T-helper 2 cell (primary cell): ENCODE measurements at places on chromosomes 12 and 14.

DNA sequence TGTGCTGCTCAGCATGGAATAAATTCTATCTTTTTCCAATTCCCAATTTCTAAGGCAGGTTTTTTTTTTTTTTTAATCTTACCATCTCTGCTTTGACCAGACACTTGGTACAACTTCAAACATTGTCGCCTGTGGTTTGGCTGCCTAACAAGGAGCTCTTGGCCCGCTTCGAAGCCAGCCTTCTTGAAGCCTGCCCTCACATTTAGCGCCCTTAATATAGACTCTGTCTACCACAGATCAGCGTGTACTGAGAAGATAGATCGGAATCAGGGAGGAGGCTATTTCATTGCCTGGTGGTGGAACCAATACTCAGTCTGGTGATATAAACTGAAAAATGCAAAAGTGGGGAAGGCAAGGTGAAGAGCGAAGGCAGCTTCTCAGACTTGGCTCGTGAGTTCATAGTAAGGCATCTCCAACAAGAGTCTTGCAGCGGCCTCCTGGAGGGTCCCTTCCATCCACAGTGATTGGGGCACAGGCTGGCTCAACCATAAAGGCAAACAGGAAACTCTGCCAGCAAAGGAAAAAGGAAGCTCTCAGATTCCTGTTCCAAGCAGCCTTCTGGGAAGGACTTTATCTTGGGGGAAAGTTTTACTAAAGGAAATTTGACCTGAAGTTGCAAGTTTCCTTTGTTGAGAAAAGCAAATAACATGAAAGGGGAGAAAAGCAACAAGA lies 103.2 kb upstream of the BCL2L14 start:
- no peak for DNase-seq

GRCh38 chr12:56709759-56710376 lies 15.2 kb downstream of the NACA start:
- no peak for DNase-seq

- DNase-seq, result no peak
Observed at GRCh38 chr12:109594556-109595317, 21.1 kb downstream of the MVK start.

DNA sequence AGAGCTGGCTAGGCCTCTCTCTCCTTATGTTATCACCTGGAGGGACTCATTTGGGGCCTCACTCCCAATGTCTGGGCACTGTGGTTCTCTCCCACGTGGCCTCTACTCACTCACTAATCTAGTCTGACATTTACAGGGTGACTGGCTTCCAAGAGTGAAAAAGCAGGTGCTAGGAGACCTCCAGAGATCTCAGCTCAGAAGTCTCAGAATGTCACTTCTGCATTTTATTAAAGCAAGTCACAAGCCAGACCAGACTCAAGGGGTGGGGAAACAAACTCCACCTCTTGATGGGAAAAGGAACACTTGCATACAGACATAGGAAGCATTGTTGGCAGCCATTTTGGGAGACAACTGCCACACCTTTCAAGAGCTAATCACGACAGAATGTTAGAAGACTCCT lies 175.9 kb downstream of the MON2 start:
- no peak for DNase-seq

DNA sequence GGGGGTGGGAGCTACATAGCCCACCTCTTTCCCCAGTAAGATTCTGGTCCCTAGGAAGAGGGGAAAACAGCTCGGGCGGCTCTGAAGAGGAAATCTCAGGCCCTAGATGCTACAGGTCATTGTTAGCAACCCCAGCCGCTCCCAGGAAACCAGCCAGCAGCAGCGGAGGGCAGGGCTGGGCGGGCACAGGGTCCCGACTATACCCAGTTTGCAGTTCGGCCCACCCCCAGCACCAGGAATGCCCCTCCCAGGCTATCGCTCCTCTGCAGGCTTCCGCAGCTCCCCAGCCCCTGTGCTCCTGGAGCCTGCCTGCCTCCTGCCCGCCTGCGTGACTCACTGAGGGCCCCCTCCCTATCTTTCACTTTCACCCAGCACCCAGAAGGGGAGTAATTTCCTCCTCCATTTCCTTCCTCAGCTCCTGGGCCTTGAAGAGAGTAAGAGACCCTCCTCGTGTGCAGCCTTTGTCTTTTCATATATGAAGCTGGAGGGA lies 27.2 kb upstream of the PNMA1 start:
- peak; percentile 62 for DNase-seq

DNA sequence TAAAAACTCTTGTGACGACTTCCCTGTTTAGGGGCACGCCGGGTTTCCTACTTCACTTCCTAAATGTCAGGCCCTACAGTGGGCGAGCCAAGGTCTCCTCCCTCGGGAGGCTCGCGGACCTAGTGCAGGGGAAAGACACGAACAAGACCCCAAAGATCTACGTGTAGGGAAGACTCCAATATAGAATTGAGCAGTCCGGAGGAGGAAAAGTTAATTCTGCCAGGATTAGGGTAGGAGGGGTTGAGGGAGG lies 564 bp downstream of the ATXN3 start:
- no peak for DNase-seq

DNA sequence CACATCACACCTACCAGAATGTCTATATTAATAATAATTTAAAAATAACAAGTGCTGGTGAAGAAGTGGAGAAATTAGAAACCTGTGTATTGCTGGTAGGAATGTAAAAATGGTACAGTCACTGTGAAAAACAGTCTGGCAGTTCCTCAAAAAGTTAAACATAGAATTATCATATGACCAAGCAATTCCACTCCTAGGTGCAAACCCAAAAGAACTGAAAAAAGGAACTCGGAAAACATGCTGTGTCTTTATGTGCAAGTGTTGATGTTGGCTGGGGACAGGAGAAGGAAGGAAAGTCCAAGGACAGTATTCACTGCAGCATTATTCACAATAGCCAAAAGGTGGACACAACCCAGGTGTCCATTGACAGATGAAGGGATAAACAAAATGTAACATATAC lies 146.5 kb downstream of the TTC7B start:
- no peak for DNase-seq

DNA sequence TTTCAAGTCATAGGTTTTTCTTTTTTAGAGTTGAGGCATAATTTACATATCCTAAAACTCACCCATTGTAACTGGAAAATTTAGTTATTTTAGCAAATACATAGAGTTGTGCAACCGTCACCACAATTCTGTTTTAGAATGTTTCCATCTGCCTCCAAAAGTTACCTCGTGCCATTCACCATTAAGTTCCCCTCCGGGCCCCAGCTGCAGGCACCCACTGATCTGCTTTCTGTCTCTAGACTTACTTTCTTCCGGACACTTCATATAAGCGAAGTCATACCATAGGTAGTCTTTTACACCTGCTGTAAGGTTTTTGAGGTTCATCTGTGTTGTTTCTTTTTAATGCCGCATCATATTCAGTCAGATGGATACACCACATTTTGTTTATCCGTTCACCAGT lies 28.7 kb downstream of the PPP2R5C start:
- no peak for DNase-seq

DNA sequence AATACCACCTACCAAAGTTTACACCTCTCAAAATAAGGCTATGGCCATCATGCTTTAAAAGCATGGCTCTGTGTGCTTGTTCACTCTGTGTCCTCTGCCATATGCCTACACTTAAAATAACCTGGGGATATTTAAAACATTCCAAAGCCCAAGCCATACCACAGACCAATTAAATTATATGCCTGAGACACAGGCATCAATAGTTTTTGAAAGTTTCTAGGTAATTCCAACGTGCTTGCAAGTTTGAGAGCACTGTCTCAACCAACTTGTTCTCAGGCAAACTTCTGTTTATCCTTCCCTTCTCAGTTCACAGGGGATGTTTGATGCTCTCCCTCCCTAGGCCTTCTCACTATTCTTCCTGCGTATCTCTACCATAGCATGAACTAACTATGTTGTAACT lies 3.4 kb upstream of the FRMD6 start:
- no peak for DNase-seq

DNA sequence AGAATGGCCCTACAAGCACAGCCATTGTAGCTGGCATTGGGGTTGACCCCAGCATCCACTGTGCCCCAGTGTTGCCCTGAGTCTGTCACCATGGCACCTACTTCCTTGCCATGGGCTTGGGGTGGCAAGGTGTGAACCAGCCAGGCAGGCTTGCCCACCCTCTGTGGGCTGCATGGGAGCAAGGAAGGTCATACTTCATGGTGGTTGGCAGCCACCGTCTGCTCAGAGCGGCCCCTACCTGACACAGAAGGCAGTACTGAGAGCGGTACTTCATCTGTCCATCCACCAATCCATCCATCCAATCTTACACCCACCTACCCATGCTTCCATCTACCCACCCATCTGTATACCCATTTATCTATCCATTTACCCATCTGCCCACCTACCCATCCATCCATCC lies 160.1 kb downstream of the KIF26A start:
- DNase-seq, result no peak

DNA sequence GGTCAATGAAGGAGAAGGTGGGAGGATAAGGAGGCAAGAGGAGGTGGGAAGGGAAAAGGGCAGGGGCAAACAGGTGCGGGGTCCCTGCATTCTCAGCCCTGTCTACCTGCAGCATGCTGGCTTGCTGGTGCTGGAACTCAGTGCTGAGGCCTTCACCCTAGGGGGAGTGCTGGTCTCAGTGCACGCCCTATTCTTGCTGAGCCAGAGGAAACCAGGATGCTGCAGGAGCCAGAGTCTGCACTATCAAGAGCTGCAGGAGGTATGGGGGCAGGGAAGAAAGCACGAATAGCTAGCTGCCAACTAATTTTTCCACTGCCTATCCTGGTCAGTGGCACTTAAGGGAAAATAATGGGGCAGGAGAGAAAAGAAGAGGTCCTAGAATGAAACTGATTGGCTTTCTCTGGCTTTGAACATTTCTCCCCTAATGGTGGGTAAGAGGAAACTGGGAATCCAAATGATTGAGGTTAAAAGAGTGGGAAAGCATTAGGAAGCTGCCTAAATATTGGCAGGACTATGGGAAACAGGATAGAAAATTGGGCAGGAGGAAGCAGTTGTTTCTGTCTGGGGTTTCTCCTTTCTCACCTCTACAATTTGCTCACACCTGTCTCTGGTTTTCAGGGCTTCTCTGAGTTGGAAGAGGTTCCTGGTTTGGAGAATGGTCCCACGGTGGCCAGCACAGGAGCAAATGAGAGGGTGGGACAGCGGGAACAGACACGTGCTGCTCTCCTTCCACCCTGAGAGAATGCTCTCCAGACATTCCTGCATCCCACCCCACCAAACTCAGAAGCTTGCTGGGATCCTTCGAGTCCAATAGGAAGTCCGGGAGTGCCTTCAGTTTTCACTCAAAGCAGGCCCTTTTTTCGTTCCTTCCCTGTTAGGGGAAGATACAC lies 1.9 kb downstream of the TMEM253 start:
- no peak for DNase-seq

GRCh38 chr12:48442179-48442847 lies 30.0 kb upstream of the ANP32D start:
- no peak for DNase-seq
